ENCODE measurements at places on chromosomes 11 and 22.

- no peak for DNase-seq
These were observed 2.0 kb downstream of the PVALB start for GRCh38 chr22:36814801-36815200.

- no peak for DNase-seq
These were observed 892.3 kb downstream of the OPCML start for GRCh38 chr11:132639986-132640385.

DNA sequence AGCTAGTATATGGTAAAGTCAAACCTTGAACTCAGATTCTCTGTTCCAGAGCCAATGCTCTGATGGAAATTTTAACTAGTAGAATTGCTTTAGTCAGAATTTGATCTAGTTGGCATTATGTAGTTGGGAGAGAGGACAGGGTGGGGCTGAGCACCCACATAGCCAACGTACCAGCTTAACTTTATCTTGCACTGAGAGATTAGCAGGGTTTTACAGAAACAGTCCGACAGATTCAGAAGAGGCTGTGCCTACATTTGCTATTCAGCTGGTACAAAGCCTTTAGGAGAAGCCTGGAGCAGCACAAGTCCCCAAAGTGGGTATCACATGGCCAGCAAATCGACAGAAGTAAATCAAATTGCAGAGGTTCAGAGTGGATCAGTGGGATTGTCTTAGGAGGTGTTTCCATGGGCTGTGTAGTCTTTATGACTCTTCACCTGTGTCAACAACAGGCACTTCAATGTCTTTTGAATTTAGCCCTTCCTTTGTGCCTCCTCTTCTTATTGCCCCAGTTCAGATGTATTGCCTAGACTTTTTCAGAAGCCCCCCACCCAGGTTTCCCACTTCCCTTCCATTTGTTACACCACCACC is 7.3 kb upstream of the CSRP3 start:
- DNase-seq, result no peak

DNA sequence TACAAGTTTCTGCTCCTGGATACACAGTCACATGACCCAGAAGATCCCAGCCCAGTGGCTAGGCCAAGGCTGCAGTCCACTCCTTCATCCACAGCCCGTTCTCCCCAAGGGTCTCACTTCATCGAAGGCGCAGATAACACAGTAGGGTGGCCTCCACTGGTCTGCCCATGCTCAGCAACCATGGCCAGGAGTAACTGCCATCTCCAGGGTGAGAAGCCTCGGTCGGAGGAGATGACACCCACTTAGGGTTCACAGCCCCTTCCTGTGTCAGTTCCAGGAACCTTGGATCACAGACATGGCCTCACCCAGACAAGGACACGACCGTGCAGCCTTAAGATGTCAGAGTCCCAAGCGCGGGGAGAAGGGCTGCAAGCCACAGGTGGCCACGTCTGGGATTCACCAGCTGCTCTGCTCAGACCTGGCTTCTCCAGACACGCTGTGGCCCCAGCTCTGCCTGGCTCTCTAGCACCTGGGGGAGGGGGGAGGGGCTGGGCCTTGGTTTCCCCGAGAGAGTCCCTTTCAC is 2.6 kb downstream of the BET1L start:
- no peak for DNase-seq

DNA sequence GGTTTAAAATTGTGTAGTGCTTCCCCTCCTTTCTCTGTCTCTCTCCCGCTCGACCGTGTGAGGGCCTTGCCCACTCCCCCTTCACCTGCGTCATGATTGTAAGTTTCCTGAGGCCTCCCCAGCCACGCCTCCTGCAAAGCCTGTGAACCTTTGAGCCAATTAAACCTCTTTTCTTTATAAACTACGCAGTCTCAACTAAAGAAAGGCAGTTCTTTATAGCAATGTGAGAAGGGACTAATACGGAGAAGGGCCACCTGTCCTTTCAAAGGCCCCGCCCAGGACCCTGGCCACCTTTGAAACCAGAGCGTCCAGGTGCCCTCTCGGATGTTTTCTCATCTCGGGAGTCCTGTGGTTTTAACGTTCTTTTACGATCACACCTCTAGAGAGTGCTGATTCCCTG is 741.5 kb downstream of the BRD1 start:
- DNase-seq, result no peak

DNA sequence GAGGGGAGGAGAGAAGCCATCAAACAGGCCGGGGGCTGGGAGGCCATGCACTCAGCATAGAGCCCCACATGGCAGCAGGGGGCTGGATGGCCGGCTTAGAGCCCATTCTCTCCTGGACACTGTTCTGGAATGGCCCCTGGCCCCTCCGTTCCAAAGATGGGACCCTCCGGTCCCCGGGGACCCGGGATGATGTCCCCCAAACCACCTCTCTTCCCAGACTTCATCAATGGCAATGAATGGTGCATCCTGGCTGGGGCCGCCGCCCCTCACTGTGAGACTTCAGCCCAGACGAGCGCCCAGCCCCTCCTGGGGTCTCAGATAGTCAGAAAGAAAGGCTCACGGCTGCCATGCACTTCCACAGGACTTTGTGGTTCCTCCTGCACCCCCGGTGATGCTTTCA is 13.8 kb upstream of the RTN4R start:
- no peak for DNase-seq

GRCh38 chr22:43905681-43906080 is 13.9 kb upstream of the PNPLA5 start:
- no peak for DNase-seq

GRCh38 chr11:80993536-80993935 is 1552.7 kb upstream of the TENM4 start:
- DNase-seq, result no peak

- DNase-seq, result no peak
These were observed 117.8 kb downstream of the SERGEF start for GRCh38 chr11:17894929-17895658.

DNA sequence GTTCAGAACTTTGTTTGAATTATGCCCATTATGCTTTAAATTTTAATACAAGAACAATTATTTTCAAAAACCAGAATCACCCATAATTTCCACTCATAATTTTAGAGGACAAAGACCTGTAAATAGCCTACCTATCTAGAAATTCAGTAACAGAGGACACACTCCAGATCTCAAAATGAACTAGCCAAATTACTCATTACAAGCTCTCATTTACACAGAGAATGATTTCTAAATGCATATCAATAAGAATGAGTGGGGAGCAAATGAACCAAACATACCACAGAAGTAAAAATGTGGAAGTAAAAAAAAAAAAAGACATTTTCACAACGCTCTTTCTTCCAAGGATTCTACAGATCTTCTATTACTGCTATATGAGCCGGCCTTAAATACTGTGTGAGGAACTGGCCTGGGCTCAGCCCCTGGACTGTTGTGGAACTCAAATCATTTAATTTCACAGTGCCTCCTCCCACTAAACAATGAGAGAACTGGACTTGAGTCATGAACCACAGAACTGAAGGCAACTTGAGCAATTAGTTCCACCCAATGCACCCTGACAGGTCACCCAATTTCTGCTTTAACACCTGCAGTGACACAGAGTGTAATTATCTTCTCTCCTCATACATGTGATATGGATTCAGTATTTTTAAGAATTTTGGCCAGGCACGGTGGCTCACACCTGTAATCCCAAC is 8.0 kb downstream of the MRTFA start:
- DNase-seq, result no peak

DNA sequence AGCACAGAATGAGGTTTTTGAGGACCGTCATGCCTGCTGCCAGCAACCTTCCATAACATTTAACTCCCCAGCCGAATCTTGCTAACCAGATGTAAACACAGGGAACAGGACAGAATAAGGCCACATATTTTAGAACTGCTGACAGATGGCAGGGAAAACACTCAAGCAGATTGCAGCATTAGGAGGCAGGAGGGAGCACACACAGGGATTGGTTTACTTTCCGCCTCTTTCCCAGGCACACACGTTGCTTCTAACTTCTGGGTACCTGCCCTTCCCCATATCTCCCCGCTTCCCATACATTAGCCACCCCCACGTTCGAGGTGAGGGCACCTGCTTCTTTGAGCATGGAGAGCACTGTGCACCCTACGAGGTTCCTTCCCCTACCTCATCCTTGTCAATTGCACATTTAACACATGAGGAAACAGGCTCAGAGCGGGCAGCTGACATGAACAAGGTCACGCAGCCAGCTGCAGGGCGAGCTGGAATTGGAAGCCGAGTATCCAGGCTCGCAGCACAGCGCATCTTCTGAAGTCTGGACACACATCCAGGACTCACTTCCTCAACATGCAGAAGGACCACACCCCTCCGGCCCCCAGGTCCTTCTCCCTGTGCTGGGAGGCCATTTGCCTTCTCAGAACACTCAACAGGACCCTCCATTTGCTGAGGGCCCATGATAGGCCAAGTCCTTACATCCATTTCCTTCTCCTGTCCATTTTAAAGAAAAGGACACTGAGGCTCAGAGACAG is 18.7 kb downstream of the ASPHD2 start:
- DNase-seq, result no peak

- no peak for DNase-seq
These were observed 64.5 kb downstream of the AMBRA1 start for GRCh38 chr11:46529095-46529905.

- DNase-seq, result no peak
These were observed 200.3 kb upstream of the B3GAT1 start for GRCh38 chr11:134612140-134613030.

GRCh38 chr11:73445980-73446379 is 69.8 kb downstream of the RELT start:
- no peak for DNase-seq

DNA sequence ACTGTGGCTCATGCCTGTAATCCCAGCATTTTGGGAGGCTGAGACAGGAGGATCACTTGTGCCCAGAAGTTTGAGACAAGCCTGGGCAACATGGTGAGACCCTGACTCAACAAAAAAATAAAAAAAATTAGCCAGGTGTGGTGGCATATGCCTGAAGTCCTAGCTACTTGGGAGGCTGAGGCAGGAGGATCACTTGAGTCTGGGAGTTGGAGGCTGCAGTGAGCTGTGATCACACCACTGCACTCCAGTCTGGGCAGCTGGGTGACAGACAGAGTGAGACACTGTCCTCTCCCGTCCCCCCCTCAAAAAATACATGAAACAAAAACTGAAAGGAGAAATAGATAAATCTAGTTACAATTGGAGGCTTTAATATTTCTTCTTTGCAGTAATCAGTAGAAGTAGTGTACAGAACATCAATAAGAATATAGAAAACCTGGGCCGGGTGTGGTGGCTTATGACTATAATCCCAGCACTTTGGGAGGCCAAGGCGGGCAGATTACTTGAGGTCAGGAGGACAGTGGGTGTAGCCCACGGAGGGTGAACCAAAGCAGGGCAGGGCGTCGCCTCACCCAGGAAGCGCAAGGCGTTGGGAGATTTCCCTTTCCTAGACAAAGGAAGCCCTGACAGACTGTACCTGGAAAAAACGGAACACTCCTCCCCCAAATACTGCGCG is 19.6 kb upstream of the DLAT start:
- DNase-seq, result no peak

- DNase-seq, result no peak
These were observed 174.1 kb downstream of the INSC start for GRCh38 chr11:15288863-15289262.

DNA sequence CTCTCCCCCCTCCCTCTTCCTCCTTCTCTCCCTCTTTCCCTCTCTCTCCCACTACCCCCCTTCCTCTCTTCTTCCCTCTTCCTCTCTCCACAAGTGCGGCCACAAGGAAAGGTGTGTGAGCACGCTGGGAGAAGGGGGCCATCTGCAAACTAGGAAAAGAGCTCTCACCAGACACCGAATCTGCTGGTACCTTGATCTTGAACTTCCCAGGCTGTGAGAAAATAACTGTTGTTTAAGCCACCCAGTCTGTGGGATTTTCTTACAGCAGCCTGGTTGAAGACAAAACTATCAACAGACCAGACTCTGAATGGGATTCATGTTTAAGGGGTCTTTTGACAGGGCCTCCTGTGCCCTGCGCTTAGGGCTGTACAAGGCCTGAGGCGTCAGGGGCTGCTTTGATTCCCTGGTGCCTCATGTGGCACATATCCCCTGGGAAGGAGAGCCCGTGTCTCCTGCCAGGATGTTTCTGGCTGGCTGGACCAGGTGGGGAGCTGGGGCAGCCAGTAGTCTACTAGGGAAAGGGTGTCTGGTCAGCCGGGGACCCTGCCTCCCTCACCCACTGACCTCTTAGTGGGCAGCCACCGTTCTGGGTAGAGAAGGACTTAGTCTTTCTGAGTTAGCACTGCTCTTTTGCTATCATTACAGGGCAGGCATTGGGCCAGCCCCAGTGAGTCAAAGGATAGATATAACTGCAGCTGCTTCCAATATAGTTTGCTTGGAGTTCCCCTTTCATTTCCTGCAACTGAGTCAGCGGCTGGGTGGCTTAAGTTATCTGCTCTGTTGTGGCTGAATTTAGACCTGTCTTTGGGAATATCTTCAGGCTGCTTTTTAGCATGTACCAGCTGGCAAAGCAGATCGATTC is 6.2 kb downstream of the PANX1 start:
- no peak for DNase-seq

GRCh38 chr11:88680806-88681205 is 343.3 kb upstream of the CTSC start:
- no peak for DNase-seq

DNA sequence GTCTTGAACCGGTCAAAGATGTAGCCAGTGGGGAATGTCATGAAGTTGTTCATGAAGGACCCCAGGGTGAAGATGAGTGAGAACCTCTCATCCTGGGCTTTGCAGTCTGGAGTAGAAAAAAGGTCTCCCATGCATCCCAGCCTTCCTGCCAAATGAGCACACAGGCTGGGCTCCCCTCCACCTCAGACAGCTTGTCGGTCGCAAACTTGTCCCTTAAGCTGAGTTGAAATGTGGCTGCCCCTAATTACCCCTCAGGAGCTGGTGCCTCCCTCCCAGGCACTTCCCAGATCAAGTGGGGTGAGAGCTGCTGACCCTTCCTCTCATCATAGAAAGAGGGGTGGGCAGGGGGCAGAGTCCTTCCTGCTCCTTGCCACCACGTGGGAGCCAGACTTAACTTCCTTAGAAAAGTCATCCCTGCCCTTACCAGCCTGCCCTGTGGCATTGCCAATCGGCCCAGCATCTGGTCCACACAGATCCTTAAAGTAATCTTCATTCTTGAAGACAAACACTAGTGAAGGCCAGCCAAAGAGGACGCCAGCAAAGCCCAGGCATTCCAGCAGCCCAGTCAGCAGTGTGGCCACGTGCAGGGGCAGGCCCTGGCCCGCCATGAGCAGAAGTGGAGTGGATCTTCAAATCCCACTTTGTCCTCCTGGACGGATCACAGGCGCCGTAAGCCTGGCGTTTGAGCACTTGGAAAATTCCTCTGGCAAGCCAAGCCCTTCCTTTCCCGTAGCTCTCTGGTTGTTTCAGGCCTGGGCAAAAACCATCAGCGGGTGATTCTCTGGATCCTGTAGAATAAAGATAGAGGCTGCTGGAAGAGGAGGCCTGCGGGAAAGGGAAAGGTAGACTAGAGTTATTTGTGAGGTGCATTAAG is 1.1 kb downstream of the SLC43A3 start:
- no peak for DNase-seq

- DNase-seq, result no peak
These were observed 65.4 kb downstream of the SHISAL1 start for GRCh38 chr22:44247346-44247745.

- no peak for DNase-seq
These were observed 56.4 kb downstream of the RTL6 start for GRCh38 chr22:44441401-44442185.
